ENCODE measurements at places on chromosomes 7 and 10.

- H3K4me1 ChIP-seq: peaks cover 48% of the 10 kb centered on the region
- DNase-seq: peak; percentile 52
- peak overlapping the region; percentile 74 for H3K27ac ChIP-seq
- H3K36me3 ChIP-seq: no peaks in the 10 kb centered on the region
Measured at GRCh38 chr7:2710901-2711551, 23.0 kb downstream of the AMZ1 start.

DNA sequence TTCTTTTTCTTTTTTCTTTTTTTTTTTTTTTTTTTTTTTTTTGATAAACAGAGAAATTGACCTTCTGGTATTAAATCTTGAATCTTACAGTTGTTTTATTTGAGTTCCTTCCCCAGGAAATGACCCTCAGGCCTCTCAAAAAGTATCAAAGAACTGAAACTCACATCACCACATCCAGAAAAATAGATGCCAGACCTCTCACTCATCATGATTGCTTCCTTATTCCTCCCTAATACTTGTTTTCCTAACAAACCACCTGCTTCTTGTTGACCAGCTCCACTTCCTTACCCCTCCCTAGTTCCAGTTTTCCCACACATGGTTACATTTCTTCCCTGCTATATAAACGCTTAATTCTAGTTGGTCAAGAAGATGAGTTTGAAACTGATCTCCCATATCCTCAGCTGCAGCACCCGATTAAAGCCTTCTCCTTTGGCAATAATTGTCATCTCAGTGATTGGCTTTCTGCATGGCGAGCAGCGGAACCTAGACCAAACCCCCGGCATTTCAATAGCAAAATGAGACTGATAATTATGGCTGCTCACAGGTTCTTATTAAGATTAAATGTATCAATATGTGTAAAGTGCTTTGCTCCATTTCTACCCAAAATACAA is 681.1 kb upstream of the AUTS2 start:
- no peak for DNase-seq
- H3K4me3 ChIP-seq: no peak overlapping the region
- H3K36me3 ChIP-seq: no peaks in the 10 kb centered on the region
- no peaks in the 10 kb centered on the region for H3K4me1 ChIP-seq
- H3K27ac ChIP-seq: no peak overlapping the region

DNA sequence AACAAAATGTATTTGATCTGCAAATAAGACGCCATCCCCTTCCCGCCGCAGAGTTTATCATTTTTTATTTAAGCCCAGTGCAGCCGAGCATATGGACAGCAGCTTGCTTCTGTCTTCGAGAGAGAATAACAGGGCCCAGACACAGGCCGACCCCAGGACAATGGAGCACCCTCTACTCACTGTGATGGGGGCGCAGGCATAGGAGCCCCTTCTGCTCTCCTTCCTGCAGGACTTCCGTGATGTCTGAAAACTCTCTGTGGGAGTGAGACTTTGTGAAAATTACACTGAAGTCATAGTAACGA is 134.8 kb downstream of the OAT start:
- H3K27me3 ChIP-seq: no peaks in the 10 kb centered on the region
- no peak overlapping the region for H3K4me3 ChIP-seq
- no peak overlapping the region for H3K27ac ChIP-seq
- no peak for DNase-seq
- H3K4me1 ChIP-seq: no peaks in the 10 kb centered on the region
- H3K36me3 ChIP-seq: no peaks in the 10 kb centered on the region

DNA sequence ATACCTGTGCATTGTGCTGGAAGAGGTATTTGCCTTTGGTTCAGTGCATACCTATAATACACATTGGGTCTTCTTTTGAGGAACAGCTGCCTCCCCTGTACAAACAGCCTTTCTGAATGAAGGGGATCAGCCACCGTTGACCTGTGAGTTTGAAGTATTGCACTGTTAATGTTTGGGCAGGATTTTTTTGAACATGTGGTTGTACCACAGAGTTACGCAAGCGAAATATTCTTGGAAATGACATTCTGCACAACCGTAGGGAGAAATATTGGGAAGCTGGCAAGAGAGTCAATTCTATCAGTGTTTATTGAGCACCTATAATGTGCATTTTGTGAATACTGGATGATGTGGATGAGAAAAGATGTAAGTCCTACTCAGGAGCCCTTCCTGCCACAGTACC is 270.6 kb downstream of the AUTS2 start:
- no peaks in the 10 kb centered on the region for H3K27me3 ChIP-seq
- DNase-seq: no peak
- H3K4me3 ChIP-seq: no peak overlapping the region
- no peaks in the 10 kb centered on the region for H3K36me3 ChIP-seq
- H3K4me1 ChIP-seq: no peaks in the 10 kb centered on the region
- no peak overlapping the region for H3K27ac ChIP-seq

- no peak overlapping the region for H3K4me3 ChIP-seq
- no peak overlapping the region for H3K27ac ChIP-seq
- no peak for DNase-seq
- peaks cover 31% of the 10 kb centered on the region for H3K4me1 ChIP-seq
- peaks cover under 1% of the 10 kb centered on the region for H3K36me3 ChIP-seq
Measured at GRCh38 chr10:3928078-3928477, 143.1 kb upstream of the KLF6 start.

DNA sequence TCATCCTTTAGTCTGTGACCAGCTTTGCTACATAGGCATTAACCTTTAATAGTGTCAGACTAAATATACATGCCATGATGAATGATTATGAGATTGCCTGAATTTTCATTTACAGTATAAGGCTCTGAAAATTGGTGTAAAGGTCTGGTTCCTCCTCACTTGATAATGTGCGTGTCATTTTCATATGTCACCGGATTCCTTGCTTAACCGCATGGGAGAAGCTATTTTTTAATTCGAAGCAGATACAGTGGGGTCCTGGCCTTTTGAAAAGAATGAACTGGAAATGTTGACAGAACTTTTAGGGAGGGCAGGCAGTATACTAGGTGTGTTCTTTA is 192.4 kb upstream of the SH2B2 start:
- no peaks in the 10 kb centered on the region for H3K36me3 ChIP-seq
- no peaks in the 10 kb centered on the region for H3K4me1 ChIP-seq
- H3K4me3 ChIP-seq: no peak overlapping the region
- H3K27me3 ChIP-seq: no peaks in the 10 kb centered on the region

DNA sequence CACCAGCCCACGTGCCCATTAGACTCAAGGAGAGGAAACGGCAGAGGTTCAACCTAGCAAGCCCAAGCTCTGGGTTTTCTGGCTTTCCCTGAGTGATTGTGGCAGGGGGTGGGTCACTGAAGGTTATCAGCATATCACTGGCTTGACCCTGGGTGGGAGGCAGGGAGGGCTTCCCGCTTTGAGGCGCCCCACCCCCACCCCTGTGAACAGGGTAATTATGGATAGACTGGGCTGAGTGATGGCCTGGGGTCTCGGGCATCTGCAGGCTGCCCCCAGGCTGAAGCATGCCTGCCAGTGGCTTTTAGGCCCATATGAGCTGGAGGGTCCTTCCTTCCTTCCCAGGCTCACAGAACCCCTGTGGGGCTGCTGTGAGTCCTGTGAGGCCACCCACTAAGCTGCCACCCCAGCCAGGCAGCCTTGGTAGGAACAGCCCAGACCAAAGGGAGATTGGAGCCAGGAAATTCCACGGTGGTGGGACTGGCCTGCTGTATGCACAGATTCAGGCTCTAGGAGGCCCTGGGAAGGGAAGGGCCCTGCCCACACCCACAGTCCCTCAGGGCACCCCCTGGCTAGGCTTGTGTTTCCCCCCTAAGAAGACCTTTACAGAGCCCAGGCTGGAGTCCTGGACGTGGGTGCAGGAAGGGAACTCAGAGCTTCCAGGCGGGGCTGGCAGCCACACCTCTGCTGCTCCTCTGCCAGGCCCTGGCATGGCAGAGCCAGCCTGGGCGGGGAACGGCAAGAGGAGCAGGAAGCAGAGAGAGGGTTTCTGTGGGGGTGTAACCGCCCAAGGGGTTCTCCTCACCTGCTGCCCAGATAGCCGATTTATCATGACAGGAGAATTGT is 33.1 kb downstream of the GPRIN2 start:
- no peak for DNase-seq
- no peaks in the 10 kb centered on the region for H3K4me1 ChIP-seq
- no peak overlapping the region for H3K27ac ChIP-seq
- H3K4me3 ChIP-seq: no peak overlapping the region
- H3K27me3 ChIP-seq: no peaks in the 10 kb centered on the region

DNA sequence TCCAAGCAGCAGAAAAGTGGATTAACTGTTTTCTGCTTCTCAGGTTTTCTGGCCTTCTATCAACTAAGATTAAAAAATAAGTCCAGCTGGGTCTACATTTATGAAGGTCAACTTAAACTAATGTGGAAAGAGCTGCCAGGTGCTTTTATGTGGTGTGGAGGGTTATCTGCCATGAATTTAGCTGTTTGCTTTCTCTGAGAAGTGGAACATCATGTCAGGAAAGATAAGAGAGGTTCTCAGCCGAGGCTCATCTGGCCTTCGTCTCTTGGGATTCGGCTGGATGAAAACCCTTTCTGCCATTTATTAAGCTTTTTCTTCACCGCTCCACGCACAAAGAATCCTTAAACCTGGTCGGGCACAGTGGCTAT is 5.5 kb downstream of the PTPRN2 start:
- peaks cover 12% of the 10 kb centered on the region for H3K27me3 ChIP-seq
- H3K4me3 ChIP-seq: no peak overlapping the region
- H3K36me3 ChIP-seq: no peaks in the 10 kb centered on the region
- H3K27ac ChIP-seq: no peak overlapping the region
- no peaks in the 10 kb centered on the region for H3K4me1 ChIP-seq

- H3K27ac ChIP-seq: no peak overlapping the region
- DNase-seq: no peak
- H3K4me1 ChIP-seq: no peaks in the 10 kb centered on the region
- H3K4me3 ChIP-seq: no peak overlapping the region
- no peaks in the 10 kb centered on the region for H3K36me3 ChIP-seq
Measured at GRCh38 chr7:159227433-159227832, 82.8 kb upstream of the VIPR2 start.

- DNase-seq: peak; percentile 49
- H3K4me1 ChIP-seq: peaks cover 48% of the 10 kb centered on the region
- H3K4me3 ChIP-seq: peak overlapping the region; percentile 83
- H3K36me3 ChIP-seq: peaks cover 41% of the 10 kb centered on the region
Measured at GRCh38 chr7:96285579-96285978, 36.3 kb downstream of the SLC25A13 start.

GRCh38 chr7:115299397-115300037 is 377.6 kb downstream of the MDFIC start:
- no peak for DNase-seq
- H3K4me1 ChIP-seq: no peaks in the 10 kb centered on the region
- H3K27me3 ChIP-seq: peaks cover 3% of the 10 kb centered on the region
- no peaks in the 10 kb centered on the region for H3K36me3 ChIP-seq
- H3K27ac ChIP-seq: no peak overlapping the region
- no peak overlapping the region for H3K4me3 ChIP-seq
